ENCODE measurements at places on chromosomes 5 and 9. TPM values are rescaled to one million over a fixed set of nuclear protein-coding genes. Genes with fewer than 3 reads are reported as not detected.

- H3K27me3 ChIP-seq = no peaks in the 10 kb centered on the region
- H3K4me3 ChIP-seq = no peak overlapping the region
- H3K36me3 ChIP-seq = no peaks in the 10 kb centered on the region
- H3K4me1 ChIP-seq = no peaks in the 10 kb centered on the region
- DNase-seq = no peak
These were observed 135.0 kb downstream of the STK32A start for GRCh38 chr5:147369742-147370374.

JAKMIP2 gene
- total RNA-seq = 5.7 TPM

DNA sequence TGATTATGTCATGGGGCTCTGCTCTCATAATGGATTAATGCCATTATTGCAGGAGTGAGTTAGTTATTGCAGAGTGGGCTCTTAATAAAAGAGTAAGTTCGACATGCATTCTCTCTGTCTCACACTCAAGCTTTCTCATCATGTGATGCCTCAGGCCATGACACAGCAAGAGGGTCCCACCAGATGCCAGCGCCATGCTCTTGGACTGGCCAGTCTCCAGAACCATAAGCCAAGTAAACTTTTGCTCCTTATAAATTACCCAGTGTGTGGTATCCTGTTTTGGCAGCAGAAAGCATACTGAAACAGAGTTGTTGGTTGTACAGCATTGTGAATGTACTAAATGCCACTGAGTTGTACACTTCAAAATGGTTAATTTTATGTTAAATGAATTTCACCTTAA lies 138.1 kb downstream of the MYO10 start:
- no peak for DNase-seq
- no peaks in the 10 kb centered on the region for H3K27me3 ChIP-seq
- H3K36me3 ChIP-seq = peaks cover 6% of the 10 kb centered on the region
- H3K4me1 ChIP-seq = no peaks in the 10 kb centered on the region
- H3K27ac ChIP-seq = no peak overlapping the region

DNA sequence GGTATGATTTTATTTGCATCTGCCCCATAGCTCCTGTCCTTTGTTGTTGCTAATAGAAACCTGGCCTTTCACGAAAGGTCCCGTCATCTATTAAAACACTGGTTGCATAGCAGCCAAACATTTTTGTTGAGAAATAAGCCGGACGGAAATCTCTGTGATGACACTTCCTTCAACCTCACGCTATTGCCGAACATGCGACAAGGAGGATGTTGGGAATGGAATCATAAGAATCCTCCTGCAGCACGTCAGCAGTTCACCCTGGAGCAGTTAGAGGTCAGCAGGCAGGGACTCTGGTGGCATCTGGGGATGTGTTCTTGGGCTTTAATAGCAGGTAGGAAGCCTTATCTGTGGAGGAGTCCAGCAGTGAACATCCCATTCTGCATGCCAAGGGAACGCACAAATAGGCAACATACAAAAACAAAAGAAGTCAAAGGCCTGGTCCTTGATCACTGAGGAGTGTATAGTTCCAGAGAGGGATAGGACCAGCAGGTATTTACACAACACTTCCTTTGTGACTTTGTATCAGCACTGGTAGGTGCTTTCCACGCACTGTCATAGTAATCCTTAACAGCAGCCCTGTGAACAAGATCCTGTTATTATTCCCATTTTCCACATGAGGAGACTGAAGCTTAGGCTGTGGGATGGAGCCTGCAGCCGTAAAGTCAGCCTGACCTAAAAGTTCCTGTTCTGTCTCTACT lies 33.4 kb downstream of the ARHGAP26 start:
- no peaks in the 10 kb centered on the region for H3K36me3 ChIP-seq
- H3K4me1 ChIP-seq = peaks cover 55% of the 10 kb centered on the region
- no peak overlapping the region for H3K4me3 ChIP-seq
- H3K27me3 ChIP-seq = no peaks in the 10 kb centered on the region
- peak; percentile 70 for DNase-seq

ZNG1C gene
- total RNA-seq = 40.4 TPM

GRCh38 chr9:114480746-114481435 lies 24.4 kb downstream of the WHRN start:
- H3K27me3 ChIP-seq = no peaks in the 10 kb centered on the region
- H3K4me1 ChIP-seq = no peaks in the 10 kb centered on the region
- H3K27ac ChIP-seq = no peak overlapping the region
- no peak overlapping the region for H3K4me3 ChIP-seq

DNA sequence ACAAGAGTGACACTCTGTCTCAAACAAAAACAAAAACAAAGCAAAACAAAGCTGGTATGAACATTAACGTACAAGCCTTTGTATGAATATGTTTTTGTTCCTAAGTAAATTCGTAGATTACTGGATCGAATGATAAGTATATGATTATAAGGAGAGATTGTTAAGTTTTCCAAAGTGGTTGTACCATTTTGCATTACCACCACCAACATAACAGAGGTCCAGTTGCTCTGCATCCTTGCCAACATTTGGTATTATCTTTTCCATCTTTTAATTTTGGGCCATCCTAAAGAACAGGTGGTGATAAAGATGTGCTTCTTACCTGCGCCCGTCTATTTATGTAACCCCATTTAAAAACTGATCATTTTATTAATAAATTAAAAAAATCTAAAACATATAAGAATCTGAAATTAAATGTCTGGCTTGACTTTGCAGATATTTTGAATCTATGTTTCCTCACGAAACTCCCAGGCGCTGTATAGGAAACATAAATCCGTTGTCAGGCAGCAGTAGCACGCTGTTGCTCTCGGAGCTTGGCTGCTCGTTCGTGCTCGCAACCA lies 593 bp upstream of the NAA35 start:
- peaks cover 18% of the 10 kb centered on the region for H3K4me1 ChIP-seq
- DNase-seq = no peak
- H3K36me3 ChIP-seq = no peaks in the 10 kb centered on the region
- H3K4me3 ChIP-seq = peak overlapping the region; percentile 82

GRCh38 chr5:1660511-1660910 lies 136.8 kb upstream of the LPCAT1 start:
- H3K4me3 ChIP-seq = no peak overlapping the region
- no peaks in the 10 kb centered on the region for H3K4me1 ChIP-seq
- no peak overlapping the region for H3K27ac ChIP-seq
- no peaks in the 10 kb centered on the region for H3K36me3 ChIP-seq
- no peak for DNase-seq
- no peaks in the 10 kb centered on the region for H3K27me3 ChIP-seq

DNA sequence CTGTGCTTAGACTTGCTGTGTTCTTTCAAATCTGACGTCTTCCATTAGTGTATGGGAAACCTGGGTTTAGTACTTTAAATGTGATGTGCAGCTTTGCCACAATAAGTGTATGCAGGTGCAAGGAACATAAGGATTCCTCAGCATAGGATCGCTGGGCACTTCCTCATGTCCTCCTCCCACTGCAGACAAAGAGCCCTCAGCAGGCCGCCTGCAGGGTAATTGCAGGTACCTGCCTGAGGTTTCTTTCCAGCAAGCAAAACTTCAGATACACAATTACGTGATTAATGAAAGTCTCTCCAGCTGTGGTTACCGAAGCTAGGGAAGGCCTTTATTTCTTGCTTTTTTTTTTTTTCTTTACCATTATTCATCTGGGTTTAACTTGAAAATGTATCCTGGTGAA lies 233.1 kb downstream of the RFK start:
- no peak overlapping the region for H3K4me3 ChIP-seq
- H3K27me3 ChIP-seq = no peaks in the 10 kb centered on the region
- H3K27ac ChIP-seq = no peak overlapping the region
- no peaks in the 10 kb centered on the region for H3K36me3 ChIP-seq
